ENCODE measurements at places on chromosomes 3 and 15.

DNA sequence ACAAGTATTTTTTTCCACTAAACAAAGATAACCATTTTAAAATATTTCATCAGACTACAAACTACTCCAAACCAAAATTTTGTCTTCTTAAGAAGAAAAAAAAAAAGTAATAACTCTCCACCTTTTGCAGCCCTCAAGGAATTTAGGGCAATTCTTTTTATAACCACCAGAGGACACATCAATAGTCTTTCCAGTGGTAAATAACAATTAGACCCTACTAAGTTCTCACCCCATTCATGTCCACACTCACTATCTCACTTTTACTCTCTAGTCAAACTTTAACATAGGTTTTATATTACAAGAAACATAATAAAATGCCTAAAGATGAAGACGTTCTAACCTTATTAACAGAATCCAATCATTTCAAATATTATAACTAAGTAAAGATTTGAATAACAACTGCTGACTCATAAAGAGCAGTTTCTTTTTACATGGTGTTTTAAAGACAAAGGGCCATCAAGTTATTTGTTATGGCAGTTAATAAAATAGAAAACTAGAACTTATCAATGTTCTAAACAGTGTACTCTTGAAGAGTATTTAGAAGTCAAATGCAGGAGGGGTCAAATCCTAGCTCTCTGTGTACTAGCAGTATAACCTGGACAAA, 33.0 kb downstream of the CCDC39 start:
- DNase-seq = no peak

DNA sequence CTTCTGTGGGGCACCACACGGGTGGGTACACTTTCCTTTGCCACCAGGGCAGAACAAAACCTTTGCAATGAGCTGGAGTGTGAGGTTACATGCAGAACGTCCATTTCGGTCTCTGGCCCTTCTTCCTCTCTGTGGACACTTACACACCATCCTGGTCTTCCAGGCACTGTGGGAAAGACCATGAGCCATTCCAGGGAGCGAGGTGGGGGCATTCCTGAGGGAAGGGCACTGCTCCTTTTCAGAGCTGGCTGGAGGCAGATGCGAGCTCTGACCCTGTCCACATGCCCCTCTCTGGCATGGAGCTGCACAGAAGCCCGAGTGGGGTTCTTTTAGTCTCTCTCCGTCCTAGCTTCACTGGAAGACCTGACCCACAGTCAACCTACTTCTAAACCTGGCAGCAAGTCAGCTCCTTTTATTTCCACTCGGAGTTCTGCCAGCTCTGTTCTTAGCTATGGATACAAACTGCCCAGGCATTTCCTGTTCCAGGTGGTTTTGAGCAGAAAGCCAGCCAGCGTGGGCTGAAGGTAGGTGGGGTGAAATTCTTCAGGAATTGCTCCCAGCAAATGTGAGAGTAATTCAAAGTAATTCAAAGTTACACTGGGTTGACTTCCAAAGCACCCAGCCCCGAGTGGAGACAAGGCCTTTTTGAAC, 281.4 kb downstream of the ADAMTS17 start:
- DNase-seq = no peak

- no peak for DNase-seq
Measured at GRCh38 chr3:61573441-61573840, 12.1 kb downstream of the PTPRG start.

- no peak for DNase-seq
Measured at GRCh38 chr3:124276539-124277143, 284.7 kb upstream of the ROPN1 start.

DNA sequence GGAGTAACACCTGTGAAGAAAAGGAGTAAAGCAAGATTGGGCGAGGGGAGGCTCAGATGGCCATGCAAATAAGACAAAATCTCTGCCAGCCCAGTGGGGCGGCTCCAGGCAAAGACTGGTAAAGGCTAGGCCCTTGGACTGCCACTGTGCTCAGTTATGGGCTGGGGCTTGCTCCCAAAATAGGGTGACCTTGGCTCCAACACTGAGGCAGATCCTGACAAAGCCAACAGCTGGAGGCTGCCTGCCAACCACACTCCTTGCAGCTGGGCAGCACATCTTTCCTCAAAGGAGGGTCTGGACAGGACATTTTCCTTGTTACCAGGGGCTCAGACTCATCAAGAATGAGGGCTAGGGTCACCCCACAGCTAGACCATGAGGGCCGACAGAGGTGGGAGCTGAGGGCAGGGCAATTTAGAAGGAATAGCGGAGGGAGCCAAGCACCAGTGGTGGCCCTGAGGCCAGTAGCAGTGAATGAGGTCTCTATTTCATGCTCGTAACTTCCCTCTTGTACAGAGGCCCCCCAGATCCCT, 86.1 kb downstream of the CHRD start:
- no peak for DNase-seq

DNA sequence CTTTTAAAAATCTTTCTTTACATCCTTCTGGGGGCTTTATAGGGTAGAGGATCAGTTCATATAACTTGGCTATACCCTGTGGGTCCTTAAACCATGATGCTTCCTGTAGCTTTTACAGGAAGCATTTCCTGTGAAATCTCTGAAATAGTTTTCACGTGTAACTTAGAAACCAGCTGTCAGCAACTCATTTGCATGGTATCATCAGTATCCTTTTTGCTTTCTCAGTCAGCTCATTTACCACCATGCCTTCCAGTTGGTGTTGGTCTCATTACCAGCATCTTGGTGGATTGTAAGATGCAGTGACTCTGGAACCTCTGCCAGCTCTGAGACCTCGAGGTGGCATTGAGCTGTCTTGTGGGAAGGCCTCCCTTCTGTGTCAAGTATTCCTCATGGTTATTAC, 96.7 kb upstream of the MYZAP start:
- no peak for DNase-seq

GRCh38 chr3:98525494-98525893, 2.8 kb upstream of the CLDND1 start:
- DNase-seq = no peak

- DNase-seq = no peak
Measured at GRCh38 chr15:36831904-36832287, 252.5 kb downstream of the CDIN1 start.

DNA sequence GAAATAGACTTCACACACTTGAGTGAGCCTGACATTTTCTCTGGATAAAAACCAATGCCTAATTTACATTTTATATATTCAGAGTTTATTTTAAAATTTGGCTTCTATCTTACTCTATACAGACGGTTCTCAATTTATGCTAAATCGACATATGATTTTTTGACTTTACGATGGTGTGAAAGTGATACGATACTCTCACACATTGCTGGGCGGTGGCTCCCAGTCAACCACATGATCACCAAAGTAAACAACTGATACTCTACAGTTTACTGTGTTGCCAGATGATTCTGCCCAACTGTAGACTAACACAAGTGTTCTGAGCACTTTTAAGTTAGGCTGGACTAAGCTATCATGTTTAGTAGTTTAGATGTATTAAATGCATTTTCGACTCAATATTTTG, 25.1 kb upstream of the GADL1 start:
- no peak for DNase-seq

Measured in CMK (cell line).